ENCODE measurements at places on chromosomes 3 and 15.

GRCh38 chr3:99475229-99475628 is 163.2 kb upstream of the COL8A1 start:
- DNase-seq, result no peak

DNA sequence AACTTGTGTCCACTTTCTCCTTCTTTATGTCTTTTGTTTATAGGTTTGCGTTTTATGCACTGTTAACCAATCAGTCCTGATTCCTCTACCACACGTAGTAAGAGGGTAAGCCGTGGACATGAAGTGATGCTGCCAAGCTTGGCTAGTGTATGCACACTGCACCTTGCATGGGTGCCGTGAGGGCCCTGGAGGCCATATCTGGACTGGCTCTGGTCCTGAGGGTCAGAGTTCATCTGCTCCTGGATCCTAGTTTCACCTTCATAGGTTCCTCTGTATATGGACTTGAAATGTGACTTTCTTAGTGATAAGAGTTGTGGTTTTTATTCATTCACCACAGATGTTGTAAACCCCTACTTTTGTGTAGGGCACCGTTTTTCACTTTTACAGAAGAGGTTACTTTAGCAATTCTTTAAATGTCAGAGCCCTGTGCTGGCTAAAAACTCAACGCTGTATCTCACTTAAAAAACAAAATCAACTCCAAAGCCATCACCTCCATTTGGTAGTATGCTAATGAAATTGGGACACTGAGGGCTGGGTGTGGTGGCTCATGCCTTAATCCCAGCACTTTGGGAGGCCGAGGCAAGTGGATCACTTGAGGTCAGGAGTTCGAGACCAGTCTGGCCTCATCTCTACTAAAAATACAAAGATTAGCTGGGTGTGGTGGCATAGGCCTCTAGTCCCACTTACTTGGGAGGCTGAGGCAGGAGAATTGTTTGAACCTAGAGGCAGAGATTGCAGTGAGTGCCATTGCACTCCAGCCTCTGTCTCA is 22.9 kb downstream of the SIAH2 start:
- no peak for DNase-seq

DNA sequence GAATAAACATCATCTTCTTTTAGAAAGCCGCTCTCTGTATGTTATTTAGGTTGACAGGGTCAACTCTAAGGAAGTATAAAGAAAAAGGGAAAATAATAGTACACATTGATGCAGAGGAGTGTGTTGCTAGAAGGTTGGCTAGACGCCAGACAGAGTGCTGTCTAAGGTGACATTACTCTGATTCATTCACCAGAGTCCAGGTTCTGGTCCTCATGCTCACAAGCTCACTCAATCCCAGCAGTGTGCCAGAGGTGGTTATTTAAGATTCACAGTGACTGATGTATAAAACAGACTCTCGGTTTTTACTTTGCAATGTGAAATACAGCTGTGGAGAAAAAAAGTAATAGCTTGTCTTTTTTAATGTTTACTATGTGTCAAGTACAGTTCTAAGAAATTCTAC is 1.7 kb downstream of the CFAP44 start:
- DNase-seq, result no peak

DNA sequence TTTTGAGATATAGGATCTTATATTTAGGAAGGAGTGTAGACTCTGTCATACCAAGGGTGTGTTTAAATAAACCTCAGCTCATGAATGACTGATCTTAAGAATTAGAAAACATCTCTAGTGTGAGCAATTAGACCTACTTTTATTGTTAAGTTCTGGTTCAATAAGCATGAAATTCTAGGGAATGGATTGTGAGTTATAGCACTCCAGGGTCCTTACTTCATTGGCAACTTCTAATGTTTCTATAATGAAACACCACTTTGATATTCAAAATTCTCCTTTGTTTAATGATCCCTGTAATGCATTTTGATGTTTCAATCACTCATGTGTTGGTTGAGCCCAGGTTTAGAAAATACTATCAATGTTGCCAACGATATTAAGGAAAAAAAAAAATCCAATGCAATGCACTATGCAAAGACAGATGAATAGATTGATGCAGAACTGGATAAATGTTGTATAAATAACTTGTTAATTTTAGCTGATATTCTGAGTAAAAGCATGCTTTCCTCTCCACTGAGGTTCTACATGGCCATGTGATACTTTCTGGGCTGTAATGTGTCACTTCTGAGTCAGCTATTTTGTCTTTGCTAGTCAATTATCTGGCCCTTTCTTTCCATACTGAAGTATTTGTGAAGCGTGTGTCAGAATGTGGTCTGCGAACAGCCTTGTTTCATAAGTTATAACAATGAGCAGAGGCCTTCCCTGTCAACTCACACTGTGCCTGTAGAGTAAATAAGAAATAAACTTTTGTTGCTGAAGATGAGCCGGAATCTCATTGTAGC is 1035.9 kb downstream of the PLOD2 start:
- no peak for DNase-seq

GRCh38 chr15:99321468-99321867 is 70.2 kb downstream of the LRRC28 start:
- no peak for DNase-seq

- DNase-seq, result no peak
Measured at GRCh38 chr3:188754267-188754666, 417.5 kb upstream of the TPRG1 start.

- no peak for DNase-seq
Measured at GRCh38 chr3:25465266-25465860, 37.3 kb downstream of the RARB start.

DNA sequence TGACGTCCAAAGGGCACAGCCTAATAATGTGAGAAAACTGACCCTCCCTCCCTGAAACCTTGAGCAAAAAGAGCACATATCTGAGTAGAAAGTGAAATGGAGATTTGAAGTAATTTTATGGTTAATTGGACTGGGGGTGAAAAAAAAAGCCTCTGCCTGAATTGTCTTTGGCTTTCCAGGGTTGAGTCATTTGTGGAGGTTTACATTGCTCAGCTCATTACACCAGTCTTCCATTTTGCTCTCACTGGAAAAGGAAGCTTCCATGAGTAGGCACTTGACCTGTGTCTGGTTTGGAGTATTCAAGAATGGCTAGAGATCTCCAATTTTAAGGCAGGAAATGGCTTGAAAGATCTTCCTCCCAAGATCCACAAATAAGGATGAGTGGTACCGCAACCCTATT is 273.9 kb downstream of the PDCD6IP start:
- DNase-seq, result no peak
